Bronchus fibroblast of lung (primary cell): ENCODE measurements at places on chromosomes 3 and 15. TPM values are rescaled to one million over a fixed set of nuclear protein-coding genes. Genes with fewer than 3 reads are reported as not detected.

Gene COL6A5
- total RNA-seq: not detected in 2 replicates

Gene DAZL
- not detected in 2 replicates for total RNA-seq

Gene SHF
- total RNA-seq: 1.3 and 3.0 TPM in 2 replicates

Gene MORC1
- not detected in 2 replicates for total RNA-seq

Gene TSPAN3
- total RNA-seq: 166 and 183 TPM in 2 replicates

Gene KBTBD8
- 0.74 and 2.2 TPM in 2 replicates for total RNA-seq
